Anterior cingulate cortex (tissue), 58 donors: ENCODE measurements at places on chromosomes 1 and 21.

DNA sequence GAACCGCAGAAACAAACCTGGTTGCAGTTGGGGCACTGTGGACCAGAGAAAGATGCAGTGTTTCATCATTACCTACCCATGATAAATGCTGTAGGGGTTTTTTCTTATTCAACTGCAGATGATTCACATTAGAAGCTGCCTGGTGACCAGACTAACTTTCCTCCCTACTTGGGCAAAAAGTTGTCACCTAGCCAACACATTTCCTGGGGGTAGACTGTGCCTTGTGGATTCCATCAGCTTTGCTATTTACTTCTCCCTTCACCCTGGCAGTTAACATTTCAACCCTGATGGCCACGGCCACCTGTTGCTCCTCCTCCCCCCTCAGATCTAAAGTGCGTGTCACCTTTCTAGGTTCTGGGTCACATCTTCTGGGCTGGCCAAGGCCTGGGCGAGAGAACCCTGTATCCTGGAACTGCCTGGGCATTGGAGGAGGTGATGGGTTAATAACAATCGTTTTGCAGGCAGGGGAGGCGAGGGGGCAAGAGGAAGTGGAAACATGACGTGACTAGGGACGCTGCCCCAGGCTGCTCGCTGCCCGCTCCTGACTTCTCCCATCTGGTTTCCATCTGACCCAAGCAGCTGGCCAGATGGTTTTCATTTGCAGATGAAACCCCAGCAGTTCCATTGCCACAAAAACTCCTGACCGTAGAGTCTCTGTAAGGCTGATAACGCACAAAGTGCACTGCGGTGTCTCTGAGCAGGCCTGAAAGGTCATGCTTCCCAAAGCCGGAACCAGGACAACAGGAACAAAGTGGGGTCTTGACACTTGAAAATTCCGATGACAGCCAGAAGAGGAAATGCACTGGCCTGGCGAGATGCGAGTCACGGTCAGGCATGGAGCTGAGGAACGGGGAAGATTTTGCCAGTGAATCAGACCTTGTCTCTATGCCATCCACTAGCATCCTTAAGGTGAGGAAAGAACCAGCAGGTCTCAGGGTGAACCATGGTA is 36.6 kb downstream of the CAPZB start:
- no peak for DNase-seq

DNA sequence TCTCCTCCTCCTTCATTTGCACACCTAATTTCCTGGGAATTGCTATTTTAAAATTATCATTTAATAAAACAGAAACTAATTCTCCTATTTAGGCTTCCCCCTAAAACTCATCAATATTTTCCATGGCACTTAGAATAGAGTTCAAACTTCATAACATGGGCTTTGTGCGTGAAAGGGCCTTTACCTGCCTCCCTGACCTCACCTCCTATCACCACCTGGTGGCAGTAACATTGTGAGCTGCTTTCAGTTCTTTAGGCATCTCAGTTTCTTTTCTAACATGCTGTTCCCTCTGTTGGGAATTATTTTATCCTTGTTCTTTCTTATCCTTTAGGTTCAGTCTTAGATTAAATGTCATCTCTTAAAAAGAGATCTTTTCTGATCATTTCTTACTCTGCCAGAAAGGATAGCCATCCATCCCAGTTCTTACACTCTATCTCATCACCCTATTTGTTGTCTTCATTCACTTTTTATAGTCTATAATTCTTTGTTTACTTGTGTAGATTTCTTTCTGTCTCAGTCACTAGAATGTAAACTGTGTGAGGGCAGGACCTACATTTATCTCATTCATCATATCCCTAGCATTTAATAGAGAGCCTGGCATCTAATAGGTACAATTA is 133.8 kb upstream of the KIAA1614 start:
- no peak for DNase-seq

GRCh38 chr1:181541458-181541857 is 58.1 kb downstream of the CACNA1E start:
- no peak for DNase-seq

GRCh38 chr21:14092834-14093560 is 117.8 kb downstream of the LIPI start:
- DNase-seq, result no peak

- no peak for DNase-seq
Observed at GRCh38 chr1:237279629-237280028, 237.6 kb downstream of the RYR2 start.

DNA sequence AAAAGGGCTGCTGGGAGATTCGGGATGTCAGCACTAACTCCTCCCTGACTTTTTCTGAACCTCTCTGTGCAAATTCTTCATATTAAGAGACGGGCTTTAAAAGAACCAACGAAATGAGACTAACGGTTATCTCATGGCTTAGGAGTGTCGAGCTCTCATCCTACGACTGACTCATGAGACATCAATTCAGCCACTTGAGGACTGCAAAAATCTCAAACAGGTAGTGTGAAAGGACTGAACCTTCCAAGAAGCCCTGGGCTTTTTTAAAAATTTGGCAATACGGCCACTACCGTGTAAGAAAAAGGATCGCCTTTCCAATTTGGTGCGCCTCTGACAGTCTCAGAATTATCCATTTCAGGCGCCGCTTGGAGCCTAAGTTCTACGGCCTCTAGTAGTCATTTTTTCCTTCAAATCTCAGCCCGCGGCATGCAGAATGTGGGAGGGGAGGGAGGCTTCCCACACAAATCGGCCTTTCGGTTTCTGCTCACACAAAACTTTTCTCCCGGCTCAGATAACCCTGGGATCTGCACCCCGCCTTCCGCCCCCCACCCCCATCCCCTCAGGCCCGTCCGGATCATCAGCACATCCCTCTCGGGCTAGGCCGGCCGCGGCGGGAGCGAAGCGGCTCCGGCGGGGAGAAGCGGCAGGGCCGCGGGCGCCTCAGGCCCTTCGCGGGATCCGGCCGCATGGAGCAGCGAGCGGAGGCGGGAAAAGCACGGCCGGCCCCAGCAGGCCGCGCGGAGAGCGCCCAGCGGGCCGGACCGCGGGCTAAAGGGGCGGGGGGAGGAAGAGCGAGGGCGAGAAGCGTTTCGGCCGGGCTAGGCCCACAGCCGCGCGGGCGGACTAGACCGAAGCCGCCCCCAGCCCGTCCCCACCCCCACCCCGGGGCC is 618 bp downstream of the HNRNPR start:
- peak; percentile 39 for DNase-seq

- no peak for DNase-seq
Observed at GRCh38 chr1:183676586-183677189, 23.6 kb upstream of the APOBEC4 start.

DNA sequence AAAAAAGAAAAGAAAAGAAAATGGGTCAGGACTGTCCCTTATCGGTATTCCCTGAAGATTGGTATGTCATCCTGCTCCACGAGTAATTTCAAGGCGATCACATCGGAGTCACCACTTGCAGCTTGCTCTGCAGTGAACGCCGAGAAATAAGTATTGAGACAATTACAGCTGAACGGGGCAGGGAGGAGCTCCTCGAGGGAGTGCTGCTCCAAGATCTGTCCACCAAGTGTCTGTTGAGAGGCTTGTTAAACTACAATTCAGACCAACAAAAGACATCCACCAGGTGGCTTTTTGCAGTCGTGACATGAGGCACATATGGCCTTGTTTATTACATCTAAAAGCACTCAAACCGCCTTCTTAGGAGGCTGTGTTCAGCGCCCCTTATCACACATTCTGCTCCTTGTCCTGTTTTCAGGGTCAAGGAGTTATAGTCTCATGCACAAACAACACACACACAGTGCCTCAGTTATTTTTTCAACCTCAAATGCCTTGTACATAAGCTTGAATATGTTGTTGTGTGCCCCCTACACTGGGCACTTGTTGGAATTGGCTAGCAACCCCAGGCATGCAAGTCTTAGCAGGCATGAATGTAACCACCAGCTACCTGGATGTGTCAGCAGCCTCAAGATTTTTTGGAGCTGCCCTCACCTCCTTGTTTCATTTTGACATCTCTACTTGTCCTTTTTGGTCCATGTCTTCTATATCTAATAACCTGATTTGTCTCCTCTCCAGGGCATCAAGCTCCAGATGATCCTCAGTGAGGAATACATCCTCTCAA is 13.0 kb upstream of the CD48 start:
- DNase-seq, result no peak

DNA sequence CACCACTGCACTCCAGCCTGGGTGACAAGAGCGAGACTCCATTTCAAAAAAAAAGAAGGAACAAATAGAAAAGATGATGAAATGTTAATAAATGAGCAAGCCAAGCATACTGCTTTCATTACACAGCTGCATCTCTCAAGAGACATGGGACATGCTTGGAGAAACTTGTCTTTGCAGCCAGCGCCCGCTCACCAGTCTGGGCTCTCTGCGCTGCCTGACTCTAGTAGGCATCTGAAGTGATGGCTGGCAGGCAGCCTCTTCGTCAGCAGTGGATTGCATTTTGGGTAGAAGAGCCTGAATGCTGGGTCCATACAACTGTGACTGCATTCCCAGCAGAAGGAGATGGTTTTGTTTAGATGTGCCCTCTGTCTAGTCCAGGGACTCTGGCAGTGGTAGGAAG is 48.0 kb downstream of the IL6R start:
- DNase-seq, result no peak

- no peak for DNase-seq
Observed at GRCh38 chr1:199295107-199295506, 656.3 kb downstream of the PTPRC start.

- DNase-seq, result peak; percentile 29
Observed at GRCh38 chr1:41802532-41803501, 115.9 kb downstream of the HIVEP3 start.

DNA sequence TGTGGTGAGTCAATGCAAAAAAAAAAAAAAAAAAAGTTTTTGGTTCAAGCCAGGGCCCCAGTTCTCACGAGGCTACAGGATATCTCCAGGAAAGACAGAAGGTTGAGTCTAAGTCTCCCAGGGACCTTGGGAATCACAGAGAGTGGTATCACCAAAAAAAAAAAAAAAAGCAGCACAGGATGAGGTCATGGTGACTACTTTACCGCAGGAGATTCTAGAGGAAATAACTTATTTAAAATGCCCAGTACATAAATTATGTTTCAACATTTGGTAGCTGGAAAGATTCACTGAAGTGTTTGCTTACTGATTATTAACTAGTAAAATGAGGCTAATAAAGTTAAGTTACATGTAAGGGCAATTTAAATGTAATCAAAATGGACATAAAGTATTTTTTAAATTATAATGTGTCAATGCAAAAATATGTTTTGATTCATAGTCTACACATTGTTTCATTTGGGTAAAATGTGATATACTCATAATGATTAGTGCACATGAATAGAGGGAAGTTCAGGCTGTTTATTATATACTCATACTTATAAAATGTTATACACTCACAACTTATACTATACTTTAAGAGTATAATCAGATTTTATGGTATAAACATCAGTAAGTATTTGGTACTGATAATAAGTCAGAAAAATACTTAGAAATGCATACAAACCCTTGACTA is 84.1 kb downstream of the PLPPR5 start:
- no peak for DNase-seq

DNA sequence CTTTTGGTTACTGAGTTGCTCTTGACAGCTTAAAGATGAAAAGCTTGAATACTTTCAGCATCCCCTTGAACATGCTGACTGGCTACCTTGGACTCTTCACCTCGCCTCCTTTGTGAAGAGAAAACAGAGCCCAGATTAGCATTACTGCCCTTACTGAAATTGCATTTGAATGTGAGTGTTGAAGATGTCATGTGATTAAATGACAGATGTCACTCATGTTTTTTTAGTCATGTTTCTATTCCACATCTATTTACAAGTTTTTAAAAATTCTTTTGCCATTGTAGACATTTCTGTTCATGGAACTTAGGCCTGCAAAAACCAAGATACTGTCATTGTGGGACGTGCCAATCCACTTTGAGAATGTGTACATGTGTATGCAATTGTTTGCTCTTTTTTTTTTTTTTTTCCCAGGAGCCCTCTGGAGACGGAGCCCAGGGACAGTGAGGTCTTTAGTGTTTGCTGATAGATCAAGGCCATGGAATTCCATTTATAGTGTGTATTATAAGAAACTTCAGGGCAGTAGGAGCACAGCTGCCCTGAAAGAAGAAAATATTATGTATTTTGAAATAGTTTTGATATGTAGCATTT is 25.7 kb upstream of the IVNS1ABP start:
- no peak for DNase-seq

DNA sequence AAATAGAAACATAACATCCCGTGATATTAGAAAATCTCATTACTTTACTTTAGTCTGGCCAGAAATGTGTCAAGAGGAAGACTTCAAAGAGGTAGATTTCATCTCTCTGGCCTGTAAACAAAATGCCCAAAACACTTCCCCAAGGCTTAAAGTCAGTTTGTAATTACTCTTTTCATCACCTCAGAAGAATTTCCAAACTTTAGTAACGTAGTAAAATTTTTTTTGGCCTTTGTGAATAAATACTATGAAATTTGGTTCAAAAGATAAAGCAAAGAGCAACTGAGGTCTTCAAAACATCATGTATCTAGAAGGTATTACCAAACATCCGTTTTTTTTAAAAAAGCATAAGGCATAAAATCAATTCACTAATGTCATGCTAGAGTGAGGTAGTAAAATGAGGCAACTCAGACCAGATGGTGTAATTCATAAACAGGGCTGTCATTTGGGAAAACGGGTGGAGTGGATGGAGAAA is 51.4 kb downstream of the LEPR start:
- DNase-seq, result no peak

DNA sequence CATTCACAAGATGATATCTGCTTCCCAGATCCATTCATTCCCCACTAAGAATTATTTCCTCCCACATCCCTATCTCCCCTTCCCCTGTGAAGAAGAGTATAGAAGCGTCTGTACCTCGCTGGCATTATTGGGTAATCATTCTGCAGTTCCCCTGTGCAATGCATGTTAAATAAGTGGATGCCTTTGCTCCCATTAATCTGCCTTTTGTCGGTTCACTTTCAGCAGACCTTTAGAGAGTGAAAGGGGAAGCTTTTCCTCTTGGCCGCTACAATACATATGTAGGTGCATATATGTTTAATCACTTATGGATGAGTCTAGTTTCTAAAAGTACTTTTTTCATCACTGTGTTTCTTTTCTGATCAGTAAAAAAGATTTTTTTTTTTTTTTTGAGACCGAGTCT is 7.0 kb downstream of the CLCN6 start:
- DNase-seq, result no peak

DNA sequence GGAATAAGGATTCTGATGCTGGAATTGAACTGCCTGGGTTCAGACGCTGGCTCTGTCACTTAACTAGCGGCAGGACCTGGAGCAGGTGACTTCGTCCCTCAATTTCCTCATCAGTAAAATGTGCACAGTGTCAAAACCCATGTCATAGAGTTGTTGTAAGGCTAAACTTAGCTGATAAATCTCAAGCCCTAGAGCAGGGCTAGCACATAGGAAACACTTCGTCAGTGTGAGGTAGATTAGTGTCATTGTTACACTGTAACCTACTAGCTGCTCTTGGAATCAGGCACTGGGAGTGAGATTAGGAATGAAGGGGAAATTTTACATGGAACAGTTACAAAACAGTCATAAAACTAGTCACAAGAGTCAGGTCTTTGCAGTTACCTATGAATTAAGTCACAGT is 56.1 kb upstream of the ANGPTL1 start:
- DNase-seq, result no peak
